RWPE2 (cell line): ENCODE measurements at places on chromosomes 13 and 19.

DNA sequence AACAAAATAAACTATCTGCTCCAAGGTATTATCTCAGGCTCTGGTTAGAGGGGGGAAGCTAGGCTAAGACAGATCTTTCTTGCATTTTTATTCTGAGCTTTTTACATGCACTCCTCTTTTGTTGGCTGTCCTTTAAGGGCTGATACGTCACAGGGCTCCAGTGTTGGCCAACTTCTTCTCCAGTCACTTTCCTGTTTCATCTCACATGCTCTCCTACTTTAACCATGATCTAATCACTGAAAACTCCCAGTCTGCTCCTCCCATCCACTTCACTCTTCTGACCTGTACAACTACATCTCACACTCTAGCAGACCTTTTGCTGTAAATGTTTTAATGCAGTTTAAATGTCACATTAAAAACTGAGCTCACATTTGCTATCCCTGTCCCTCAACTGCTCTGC lies 510.0 kb upstream of the KLF12 start:
- no peak overlapping the region for H3K27ac ChIP-seq
- DNase-seq = no peak
- H3K36me3 ChIP-seq = no peaks in the 10 kb centered on the region
- no peaks in the 10 kb centered on the region for H3K4me1 ChIP-seq

DNA sequence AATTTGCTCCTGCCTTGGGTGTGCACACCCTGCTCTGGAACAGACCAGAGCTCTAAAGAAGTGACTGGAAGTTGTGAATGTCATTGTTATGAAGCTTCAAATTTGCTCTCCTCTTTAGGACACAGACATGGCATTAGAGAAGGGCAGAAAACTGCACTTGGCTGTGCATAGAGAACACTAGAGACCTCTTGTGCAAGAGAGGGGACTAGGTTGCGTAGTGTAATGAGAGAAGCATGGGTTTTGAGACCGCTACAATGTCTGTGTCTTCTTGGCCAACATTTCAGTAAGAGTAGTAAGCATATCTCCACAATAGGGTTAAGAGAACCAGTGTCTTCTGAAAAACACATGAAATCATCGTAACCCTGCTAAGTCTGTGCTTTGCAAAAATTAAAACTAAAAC lies 423.3 kb downstream of the SPRY2 start:
- no peak overlapping the region for H3K4me3 ChIP-seq
- no peak overlapping the region for H3K27ac ChIP-seq

- peaks cover 5% of the 10 kb centered on the region for H3K4me1 ChIP-seq
- DNase-seq = no peak
- H3K36me3 ChIP-seq = no peaks in the 10 kb centered on the region; the same call in 1 of the 2 replicates
- H3K27ac ChIP-seq = peak overlapping the region; percentile 21
- H3K4me3 ChIP-seq = no peak overlapping the region
- no peaks in the 10 kb centered on the region for H3K27me3 ChIP-seq
Measured at GRCh38 chr13:110221406-110222117, 85.4 kb downstream of the COL4A1 start.

DNA sequence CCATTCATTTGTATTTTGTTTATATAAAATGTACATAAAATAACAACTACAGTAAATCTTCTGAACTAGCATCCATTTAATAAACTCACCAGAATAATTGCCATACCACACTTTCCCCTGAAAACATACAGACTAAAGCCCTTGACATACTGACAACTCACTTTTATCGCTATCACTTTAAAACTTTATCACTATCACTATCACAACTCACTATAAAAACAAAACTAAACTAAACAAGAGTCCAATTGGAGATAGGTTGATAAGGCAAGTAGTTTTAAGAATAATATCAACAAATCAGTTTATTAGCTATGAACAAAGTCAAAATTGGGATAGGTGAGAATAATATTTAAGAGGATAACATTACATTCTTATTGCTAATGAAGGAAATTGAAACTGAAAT lies 108.9 kb downstream of the SLITRK6 start:
- H3K4me3 ChIP-seq = no peak overlapping the region
- no peak overlapping the region for H3K27ac ChIP-seq
- H3K36me3 ChIP-seq = no peaks in the 10 kb centered on the region
- H3K4me1 ChIP-seq = peaks cover 3% of the 10 kb centered on the region

DNA sequence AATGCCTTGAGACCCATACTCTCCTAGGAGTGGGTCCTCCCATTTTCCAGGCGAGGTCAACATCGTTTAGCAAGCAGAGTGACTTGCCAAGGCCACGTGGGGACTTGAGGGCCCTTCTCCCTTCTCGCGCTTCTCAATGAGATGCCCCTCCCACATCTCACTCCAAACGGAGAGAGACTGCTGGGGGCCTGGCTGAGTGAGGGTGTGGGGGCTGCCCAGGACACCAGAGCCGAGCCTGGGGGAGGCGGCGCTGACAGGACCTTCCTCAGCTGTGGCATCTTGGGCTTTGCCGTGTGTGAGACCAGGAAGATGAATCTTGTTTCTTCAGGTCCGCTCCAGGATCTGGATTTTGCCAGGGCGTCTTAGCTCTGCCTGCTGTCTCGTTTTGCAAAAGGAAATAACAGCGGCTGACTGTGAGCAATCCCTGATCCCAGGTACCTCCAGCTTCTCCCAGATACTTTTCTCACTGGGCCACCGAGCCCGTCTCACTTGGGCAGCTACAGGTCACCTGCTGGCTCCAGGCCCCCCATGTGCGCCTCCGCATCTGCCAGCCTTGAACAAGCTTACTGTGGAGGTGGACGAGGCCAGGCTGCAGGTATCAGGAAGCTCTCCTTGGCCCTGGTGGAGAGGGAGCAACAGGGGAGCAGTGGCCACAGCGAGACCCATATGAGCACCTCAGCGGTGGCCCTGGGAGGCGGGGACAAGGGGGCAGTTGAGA lies 6.0 kb downstream of the COX6B2 start:
- H3K4me3 ChIP-seq = no peak overlapping the region
- DNase-seq = no peak
- H3K4me1 ChIP-seq = peaks cover 36% of the 10 kb centered on the region
- peaks cover 4% of the 10 kb centered on the region; the same call in 1 of the 2 replicates for H3K36me3 ChIP-seq
- no peaks in the 10 kb centered on the region for H3K27me3 ChIP-seq

DNA sequence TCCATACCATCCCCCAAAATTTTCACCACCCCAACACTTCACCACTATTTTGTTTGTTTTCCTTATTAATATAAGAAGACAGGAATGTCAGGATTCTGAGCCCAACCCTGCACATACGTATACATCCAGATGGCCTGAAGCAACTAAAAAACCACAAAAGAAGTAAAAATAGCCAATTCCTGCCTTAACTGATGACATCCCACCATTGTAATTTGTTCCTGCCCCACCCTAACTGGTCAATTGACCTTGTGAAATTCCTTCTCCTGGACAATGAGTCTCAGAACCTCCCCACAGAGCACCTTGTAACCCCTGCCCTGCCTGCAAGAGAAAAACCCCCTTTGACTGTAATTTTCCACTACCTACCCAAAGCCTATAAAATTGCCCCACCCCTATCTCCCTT lies 132.5 kb downstream of the ZNF675 start:
- H3K27me3 ChIP-seq = no peaks in the 10 kb centered on the region
- H3K27ac ChIP-seq = peak overlapping the region; percentile 100
- peaks cover 8% of the 10 kb centered on the region; the same call in 1 of the 2 replicates for H3K36me3 ChIP-seq

- H3K27ac ChIP-seq = no peak overlapping the region
- H3K36me3 ChIP-seq = peaks cover 44% of the 10 kb centered on the region
- H3K4me3 ChIP-seq = no peak overlapping the region
- no peak for DNase-seq
- H3K4me1 ChIP-seq = no peaks in the 10 kb centered on the region
Measured at GRCh38 chr13:98517576-98518310, 59.2 kb downstream of the STK24 start.

DNA sequence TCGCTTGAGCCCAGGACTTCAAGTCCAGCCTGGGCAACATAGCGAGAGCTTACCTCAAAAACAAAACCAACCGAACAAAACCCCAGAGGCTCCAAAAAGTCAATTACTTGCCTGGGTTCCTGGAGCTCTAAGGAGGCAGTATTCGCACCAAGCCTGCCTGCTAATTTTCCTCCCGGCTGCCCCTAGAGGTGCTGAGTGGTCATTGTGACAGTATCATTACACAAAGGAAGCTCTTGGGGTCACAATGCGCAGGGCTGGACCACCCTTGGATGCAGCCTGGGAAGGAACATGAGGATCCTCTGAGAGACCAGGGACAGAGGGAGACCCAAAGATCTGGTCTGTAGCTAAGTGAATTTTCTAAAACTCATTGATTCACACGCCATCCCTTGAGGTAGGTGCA lies 8.5 kb upstream of the PEX11G start:
- DNase-seq = no peak
- H3K4me1 ChIP-seq = peaks cover 8% of the 10 kb centered on the region
- H3K27ac ChIP-seq = no peak overlapping the region
- H3K36me3 ChIP-seq = no peaks in the 10 kb centered on the region
- no peaks in the 10 kb centered on the region for H3K27me3 ChIP-seq

- DNase-seq = no peak
- H3K36me3 ChIP-seq = no peaks in the 10 kb centered on the region
- H3K4me3 ChIP-seq = no peak overlapping the region
- no peak overlapping the region for H3K27ac ChIP-seq
- H3K27me3 ChIP-seq = no peaks in the 10 kb centered on the region
- H3K4me1 ChIP-seq = no peaks in the 10 kb centered on the region
Measured at GRCh38 chr13:29619995-29620394, 24.5 kb upstream of the SLC7A1 start.

DNA sequence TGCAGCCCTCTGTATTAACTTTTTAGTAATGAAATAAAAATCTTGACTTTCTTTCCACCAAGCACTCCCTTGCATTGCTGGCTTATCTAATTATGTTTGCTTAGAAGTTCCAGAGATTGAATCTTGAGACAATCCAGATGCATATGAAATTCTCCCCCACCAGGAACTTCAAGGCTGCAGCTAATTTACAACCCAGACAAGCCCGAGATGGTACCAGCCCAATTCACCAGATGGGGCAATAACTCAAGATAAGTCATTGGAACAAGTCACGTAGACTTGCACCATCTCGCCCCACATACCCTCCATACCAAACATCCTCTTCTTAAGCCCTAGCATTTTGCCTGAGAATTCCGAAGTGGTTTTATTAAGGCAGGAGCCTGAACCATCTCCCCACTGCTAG lies 29.0 kb downstream of the UTP14C start:
- H3K27me3 ChIP-seq = no peaks in the 10 kb centered on the region
- no peaks in the 10 kb centered on the region for H3K4me1 ChIP-seq
- no peak overlapping the region for H3K4me3 ChIP-seq
- H3K36me3 ChIP-seq = no peaks in the 10 kb centered on the region

DNA sequence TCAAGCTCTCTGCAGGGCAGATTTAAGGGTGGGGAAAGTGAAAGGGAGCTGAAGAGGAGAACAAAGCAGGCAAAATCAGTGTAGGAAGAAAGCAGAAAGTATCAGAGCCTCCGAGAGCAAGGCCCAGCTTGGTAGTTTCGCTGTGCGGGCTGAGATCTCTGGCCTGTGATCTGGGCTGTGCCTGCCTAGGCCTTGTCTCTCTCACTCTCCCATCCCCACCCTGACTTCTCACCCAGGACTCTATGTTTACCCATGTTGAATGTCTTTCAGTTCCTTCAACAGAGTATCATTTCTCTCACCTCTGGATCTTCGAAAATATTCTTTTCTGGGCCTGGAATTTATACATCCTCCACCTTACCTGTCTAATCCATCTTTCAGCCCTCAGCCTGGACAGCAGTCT lies 391.3 kb downstream of the FOXO1 start:
- H3K36me3 ChIP-seq = no peaks in the 10 kb centered on the region
- H3K27me3 ChIP-seq = no peaks in the 10 kb centered on the region
- H3K27ac ChIP-seq = peak overlapping the region; percentile 8
- no peak overlapping the region for H3K4me3 ChIP-seq
- DNase-seq = no peak
- peaks cover 19% of the 10 kb centered on the region for H3K4me1 ChIP-seq

DNA sequence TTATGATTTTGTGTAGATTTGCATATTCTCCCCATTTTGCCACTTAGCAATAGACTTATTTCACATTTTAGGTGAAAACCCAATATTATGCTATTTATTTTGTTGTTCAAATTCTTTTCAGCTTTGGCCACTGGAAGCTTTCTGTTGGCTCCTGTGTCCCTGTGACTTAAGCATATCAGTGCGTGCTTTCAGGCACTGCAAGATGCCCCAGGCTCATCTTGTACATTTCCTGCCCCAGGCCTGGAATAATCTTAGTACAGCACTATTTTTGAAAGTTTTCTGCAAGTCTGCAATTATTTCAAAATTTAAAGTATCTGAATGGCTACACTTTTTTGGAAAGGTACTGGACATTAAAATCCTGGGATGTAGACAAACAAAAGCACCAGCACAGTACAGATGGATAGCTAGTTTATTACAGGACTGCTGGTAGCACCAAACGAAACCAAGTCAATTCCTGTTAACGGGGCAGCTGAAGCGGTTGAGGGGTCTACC lies 3.5 kb upstream of the CCNP start:
- H3K4me1 ChIP-seq = no peaks in the 10 kb centered on the region
- DNase-seq = no peak
- peaks cover 28% of the 10 kb centered on the region for H3K27me3 ChIP-seq
- H3K4me3 ChIP-seq = no peak overlapping the region

GRCh38 chr13:101556676-101557123 lies 104.2 kb downstream of the ITGBL1 start:
- H3K4me3 ChIP-seq = no peak overlapping the region
- no peak overlapping the region for H3K27ac ChIP-seq
- H3K4me1 ChIP-seq = no peaks in the 10 kb centered on the region
- DNase-seq = no peak
- H3K36me3 ChIP-seq = no peaks in the 10 kb centered on the region
- no peaks in the 10 kb centered on the region for H3K27me3 ChIP-seq

DNA sequence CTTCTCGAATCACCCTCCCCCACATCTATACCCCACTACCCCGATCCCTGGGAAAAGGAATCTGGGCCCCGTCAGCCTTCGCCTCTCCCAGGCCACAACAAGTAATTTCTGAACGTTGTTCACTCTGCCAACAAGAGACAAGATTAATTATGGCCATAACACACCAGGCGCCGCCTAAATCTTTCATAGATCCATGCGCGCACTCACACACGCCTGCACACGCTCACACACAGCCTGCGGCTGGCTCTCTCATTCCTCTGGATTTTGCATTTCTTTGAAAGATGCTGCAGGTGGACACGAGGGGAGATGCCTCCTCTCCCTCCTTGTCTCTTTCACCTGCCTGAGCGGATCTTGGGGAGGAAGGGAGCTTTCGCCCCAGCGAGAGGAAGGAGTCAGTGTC lies 17.1 kb downstream of the ZNRF4 start:
- no peak for DNase-seq
- H3K27me3 ChIP-seq = no peaks in the 10 kb centered on the region
- H3K4me1 ChIP-seq = peaks cover 11% of the 10 kb centered on the region
- no peaks in the 10 kb centered on the region for H3K36me3 ChIP-seq

DNA sequence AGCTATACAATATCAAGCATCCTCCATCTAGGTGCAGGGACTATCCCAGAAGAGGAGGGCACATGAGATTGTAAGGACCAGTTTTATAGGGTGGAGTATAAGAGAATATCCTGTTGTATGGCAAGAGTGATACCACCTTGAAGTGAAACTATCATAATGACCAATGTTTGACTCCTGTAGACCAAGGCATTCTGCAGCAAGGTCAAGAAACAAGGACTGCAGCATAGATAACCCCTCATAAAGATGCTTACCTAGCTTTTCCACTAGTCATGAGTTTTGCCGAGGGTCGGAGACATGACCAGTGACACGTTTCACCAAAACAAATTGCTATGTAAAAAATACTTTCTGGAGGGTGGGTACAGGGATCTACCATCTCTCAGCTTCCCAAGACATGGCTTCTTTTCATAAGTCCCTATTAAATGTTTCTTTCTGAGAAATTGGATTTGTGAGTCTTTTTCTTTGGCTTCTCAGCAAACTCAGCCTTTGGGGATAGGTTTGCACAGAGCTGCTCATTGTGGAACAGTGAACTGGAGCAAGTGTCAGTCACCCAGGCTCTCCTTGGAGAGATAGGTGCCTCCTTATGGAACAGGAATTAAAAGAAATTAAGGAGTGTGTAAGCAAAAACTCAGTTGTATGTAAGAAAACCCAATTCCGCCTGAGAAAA lies 28.2 kb upstream of the CYSLTR2 start:
- no peaks in the 10 kb centered on the region for H3K27me3 ChIP-seq
- no peak for DNase-seq
- no peaks in the 10 kb centered on the region for H3K4me1 ChIP-seq
- no peak overlapping the region for H3K4me3 ChIP-seq
- H3K36me3 ChIP-seq = no peaks in the 10 kb centered on the region
